ENCODE measurements at places on chromosomes 2 and 18.

DNA sequence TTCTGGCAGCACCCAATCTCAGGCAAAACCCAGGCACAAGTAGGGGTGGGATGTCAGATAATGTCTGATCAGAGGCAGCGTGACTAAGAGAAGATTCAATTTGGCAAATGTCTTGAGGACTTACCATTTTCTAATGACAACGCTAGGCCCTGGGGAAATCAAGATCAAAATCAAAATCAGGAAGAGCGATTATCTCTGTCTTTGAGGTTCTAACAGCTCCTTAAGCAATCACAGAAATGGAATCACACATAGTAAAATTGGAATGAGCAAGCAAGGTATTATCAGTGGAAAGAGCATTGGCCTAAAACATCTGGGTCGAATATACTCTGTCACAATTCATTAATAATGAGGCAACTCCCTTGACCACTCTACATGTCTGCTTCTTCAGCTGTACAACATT, 8.6 kb upstream of the SERPINB2 start:
- DNase-seq, result no peak

DNA sequence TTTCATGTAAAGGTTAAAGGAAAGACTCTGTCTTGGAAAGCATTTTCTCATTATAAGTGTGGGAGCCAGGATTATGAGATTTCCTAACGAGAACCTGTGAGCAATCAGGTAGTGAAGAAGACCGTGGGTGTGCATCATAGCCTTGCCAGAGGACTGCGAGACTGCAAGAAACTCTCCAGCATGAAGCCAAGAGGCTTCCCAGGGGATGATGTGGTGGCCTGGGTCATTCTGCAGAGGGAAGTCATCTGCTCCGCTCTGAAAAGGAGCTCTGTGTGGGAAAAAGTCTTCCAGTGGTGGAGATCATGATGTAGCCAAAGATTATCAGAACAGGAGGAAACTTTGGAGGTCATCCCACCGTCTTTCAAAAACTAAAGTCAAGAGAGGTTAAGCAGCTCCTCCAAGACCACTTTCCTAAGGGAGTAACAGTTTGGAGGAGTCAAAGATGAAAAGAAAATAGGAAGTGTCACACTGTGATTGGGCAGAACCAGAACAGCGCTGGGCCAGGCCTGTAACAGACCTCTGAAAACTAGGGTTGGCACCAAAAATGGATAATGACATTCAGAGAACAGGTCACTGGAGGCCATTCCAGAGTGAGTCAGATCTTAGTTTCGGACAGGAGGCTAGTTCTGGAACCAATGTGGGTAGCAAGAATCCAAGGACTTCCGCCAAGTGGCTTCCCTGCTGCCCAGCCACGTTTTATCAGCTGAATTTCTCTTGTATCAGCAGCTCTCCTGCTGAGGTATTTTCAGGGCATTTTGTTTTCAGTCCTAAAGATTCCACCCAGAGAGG, 113.0 kb downstream of the LRATD1 start:
- DNase-seq, result no peak

DNA sequence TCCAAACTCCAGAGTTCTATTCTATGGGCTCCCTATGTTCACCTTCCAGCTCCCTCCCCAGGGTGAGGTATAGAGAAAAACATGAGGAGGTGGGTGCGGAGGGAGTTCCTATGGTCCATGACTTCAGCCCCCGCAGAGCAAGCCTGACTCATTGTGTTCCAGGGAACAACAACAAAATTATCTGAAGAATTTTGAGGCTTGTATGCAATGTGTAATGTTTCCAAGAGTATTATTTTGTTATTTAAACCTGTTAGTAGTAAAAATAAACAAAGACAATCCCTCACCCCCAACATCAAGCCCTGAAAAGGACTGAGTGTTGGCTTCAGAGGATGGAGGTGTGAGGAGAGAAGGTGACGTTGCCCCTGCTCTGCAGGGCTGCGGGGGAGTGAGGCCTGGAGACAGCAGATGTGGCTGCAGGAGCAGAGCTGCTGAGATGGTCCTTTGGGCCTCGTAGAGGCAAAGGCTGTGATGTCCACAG, 29.0 kb downstream of the LAMA3 start:
- DNase-seq, result no peak

- DNase-seq, result no peak
Measured at GRCh38 chr2:46500801-46501200, 21.4 kb downstream of the TMEM247 start.

GRCh38 chr2:85269959-85270358, 57.8 kb downstream of the TGOLN2 start:
- DNase-seq, result no peak

- no peak for DNase-seq
Measured at GRCh38 chr2:136327162-136327852, 209.4 kb upstream of the CXCR4 start.

DNA sequence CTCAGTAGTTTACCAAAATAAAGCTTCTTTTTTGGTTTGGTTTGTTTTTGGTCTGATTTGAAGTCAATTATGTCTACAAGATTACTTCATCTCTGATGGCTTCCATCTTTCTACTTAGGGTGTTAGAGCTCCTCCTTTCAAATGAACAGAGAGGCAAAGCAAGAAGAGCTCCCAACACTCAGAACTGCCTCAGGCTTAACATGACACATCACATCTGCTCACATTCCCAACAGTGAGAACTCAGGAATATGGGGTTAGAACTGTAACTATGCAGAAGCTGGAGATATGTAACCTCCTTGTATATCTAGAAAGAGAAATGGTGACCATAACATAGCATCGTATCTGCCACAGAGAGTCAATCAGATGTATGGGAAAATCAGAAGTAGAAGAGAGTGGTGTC, 11.4 kb upstream of the LRATD1 start:
- DNase-seq, result no peak

DNA sequence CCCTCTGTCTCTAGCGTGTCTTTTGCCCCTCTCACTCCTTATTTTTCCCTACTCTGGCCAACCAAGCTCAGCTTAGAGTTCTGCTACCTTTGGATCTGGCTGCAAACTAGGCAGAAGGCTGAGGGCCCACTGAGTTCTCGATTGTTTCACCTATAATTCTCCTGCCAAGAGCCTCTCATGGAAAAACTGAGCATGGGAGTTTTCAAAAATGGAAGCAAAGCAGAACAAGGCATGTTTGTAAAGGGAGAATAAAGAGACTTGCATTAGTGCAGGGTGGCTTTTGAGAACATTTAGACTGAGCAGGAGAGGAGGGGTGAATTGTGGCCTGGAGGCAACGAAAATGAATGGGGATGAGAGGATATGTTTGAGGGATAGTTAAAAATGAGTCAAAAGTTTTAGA, 45.9 kb downstream of the FSHR start:
- DNase-seq, result no peak

- DNase-seq, result no peak
Measured at GRCh38 chr2:233074106-233074505, 14.0 kb downstream of the INPP5D start.

DNA sequence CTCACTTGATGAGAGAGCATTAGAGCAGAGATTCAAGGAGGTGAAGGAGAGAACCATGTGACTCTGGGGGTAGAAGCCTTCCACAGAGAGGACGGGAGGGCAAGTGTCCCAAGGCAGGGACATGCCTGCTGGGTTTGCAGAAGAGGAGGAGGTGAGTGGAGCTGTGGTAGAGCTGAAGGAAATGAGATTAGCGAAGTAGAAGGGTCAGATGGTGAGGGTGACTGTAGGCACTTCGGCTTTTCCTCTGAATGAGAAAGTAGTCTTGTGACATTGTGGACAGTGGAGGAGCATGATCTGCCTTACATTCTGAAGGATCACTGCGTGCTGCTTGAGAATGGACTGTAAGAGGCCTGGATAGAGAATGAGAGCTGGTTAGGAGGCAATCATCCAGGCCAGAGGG, 126.0 kb downstream of the NXPH2 start:
- DNase-seq, result no peak

- DNase-seq, result no peak
Measured at GRCh38 chr2:21591926-21592325, 468.2 kb downstream of the TDRD15 start.

- DNase-seq, result no peak
Measured at GRCh38 chr2:220002699-220003098, 375.3 kb downstream of the SLC4A3 start.

DNA sequence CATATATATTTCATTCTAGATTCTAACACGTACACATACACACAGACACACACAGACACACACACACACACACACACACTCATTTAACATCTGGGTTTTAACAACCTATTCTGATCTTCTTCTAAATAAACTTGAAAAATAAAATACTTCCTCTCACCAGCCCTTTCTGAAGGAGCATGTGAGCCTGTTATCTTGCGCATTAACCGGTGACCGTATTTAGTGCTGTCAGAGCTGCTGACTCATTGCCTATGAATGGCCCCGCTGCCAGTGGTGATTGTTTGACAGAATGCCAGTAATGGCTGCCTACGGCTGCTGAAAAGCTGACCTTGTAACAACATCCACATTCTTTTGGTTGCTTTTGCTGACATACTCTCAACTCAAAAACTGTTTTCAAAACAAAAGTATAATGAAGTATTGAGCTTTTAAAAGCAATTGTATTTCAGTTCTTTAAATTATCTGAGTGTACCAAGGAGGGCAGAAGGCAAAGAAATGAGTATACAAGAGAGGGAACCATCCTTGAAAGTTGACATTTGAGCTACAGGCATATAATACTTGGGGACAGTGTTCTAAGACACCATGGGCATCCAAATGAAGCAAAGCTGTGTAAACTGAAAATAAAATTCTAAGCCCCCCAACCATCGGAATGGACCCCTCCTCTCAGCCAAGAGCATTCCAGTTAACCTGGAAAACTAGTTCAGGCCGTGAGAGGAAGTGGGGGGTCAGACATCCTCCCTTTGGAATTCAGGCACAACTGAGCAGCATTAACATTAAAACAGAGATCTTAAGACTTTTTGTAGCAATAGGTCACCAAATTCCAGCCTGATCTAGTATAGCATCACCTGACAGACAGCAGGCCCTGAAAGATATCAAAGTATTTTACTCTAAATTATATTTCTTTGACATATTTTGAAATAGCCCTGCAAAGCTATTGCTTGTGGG, 50.2 kb upstream of the DTNA start:
- DNase-seq, result no peak

DNA sequence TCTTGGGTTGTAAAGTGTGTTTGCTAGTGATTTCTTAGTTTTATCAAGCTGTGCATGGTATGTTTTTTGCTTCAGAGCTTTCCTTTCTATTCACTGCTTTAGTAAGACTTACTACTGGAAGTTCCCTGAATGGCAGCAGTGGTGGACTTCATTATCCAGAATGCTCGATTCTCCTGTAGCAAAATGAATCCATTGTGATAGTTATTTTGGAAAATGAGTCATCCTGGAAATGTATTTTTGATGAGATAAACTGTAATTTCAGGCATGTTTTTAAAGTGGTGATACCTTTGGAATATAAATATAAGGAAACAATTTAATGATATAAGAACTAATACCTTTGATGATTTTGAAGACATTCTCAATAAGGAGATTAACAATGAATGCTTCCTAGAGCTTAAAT, 387.1 kb downstream of the PTPRM start:
- DNase-seq, result no peak

- DNase-seq, result no peak
Measured at GRCh38 chr2:216904974-216905373, 45.1 kb upstream of the TNP1 start.

DNA sequence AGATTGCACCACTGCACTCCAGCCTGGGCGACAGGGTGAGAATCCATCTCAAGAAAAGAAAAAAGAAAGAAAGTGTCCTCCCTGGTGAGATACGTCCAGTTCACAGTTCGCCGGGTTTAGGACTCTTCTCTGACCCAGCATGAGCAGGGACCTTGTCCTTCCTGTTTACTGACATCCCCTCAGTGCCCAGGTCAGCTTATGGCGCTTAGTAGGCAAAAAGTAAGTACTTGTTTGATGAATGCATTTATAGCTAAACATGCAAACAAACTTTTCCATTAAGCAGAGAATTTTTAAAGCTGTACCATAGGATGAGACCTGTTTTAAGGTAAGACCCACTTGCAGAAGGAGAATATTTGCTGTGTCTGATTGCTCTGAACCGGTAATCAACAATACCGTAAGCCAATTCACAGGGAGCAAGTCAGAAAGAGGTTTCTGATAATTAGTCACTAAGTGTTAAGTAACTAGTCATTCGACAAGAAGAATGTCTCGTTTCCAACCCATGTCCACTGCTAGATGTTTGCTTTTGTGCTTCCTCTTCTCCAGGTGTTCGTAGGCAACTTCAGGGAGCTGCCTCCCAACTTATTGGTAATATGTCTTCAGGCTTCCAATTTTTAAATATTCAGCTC, 40.0 kb downstream of the MOGAT1 start:
- DNase-seq, result no peak

DNA sequence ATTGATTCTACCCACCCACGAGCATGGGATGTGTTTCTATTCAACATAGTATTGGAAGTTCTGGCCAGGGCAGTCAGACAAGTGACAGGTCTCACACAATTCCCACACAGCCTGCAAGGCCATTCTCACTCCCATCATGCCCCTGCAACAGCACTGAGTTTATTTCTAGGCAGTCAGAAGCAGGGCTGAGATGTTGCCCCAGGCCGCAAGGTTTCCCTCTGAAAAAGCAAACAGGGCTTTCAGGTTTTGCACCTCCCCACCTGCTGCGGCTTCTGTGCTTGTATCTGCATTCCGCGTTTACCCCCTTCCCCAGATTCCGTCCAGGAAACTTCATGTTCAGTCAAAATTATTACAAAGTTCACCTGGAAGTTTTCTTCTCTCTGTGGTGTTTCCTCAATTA, 9.4 kb upstream of the TACR1 start:
- DNase-seq, result no peak

- no peak for DNase-seq
Measured at GRCh38 chr18:36533446-36534153, 236.1 kb downstream of the FHOD3 start.

GRCh38 chr2:136067459-136067858, 50.5 kb downstream of the CXCR4 start:
- no peak for DNase-seq

DNA sequence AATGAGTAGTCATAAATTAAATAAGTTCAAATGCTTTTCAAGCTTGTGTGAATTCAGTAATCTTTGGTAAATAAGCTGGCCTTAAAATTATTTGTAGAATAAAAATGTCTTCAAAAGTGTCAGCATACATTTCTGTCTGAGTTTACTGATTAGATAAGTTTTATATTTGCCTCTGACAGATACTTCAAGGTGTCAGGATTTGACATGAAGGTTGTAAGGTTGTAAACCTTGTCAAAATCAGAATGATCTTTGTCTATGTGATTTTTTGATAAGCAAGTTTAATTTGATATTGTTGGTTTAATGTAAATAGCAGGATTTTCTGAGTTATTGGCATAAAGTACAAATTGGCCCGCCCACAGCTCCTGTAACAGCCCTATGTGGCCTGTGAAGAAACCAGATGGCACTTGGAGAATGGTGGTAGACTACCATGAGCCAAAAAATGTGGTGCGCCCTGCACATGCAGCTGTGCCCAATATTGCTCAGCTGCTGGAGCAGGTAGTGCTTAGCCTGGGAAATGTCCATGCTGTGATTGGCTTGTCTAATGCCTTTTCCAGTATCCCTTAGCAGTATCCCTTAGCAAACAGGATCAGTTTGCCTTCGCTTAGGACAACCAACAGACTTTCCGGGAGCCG, 188.0 kb upstream of the SPHKAP start:
- DNase-seq, result no peak

DNA sequence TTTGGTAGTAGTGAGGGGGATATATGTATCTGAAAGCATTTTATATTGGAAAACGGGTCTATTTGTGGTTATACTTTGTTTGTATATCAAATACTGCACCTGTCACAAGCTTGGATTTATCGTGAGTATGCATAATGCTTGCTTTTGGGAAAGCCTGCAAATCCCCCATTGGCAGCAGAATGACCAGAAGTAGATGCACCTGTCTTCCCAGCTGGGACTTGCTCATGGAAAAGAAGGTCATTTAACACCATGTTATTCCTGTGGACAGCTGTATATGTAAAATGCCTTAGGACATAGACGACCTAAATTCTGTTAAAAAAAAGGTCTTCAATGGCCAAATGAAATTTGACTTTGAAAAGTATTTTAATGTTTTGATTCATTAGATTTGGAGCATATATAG, 599.4 kb downstream of the XIRP2 start:
- no peak for DNase-seq
